ENCODE measurements at places on chromosomes 11 and 22. TPM values are rescaled to one million over a fixed set of nuclear protein-coding genes. Genes with fewer than 3 reads are reported as not detected.

- DNase-seq = no peak
Measured at GRCh38 chr22:17064498-17065100, 20.2 kb upstream of the IL17RA start.

DNA sequence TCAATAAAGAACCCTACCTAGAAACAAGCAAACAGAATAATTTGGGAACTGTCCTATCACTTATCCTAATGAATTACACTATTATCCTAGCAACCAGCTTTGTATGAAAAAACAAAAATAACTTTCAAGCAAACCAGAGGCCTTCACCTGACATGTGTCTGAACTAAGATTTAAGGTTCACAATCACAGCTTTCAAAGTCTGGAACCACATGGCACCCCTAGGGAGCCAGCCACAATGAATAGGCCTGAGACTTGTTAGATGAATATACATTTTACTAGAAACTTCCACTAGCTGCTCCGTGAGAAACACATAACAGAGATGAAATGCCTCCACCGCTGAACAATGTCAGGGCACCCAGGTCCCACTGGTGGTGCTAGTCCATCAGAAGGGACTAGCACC lies 65.8 kb upstream of the CYP2D6 start:
- no peak for DNase-seq

DNA sequence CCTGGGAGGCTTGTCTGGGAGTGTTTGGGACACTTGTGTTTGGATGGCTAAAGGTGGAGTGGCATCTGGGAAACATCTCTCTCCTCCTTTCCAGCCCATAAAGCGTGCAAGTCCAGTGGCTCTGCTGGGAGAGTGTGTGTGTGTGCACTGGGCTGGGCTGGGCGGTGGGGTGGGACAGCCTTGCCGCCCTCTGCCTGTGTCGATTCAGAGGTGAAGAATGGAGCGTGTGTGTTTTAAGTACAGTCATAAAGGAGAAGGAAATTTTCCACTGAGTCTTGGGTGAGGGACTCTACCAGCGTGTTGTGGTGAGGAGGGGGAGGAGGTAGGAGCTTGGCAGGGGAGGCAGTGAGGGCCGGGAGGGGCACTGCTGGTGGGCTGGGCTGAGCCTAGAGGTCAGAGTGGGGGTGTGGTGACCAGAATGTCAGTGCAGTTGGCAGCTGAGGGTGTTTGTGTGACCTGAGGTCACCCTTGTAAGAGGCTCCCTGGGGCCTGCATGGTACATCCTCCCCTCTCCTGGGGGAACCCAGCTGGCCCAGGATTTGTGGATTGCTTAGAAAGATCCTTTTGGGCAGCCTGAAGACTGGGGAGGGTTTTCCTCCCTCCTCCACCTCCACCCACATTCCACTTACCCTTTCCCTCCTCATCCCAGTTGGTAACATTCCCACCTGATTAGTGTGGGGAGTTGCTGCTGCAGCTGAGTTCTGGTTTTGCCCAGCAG lies 1.7 kb downstream of the TIMP3 start:
- no peak for DNase-seq

DNA sequence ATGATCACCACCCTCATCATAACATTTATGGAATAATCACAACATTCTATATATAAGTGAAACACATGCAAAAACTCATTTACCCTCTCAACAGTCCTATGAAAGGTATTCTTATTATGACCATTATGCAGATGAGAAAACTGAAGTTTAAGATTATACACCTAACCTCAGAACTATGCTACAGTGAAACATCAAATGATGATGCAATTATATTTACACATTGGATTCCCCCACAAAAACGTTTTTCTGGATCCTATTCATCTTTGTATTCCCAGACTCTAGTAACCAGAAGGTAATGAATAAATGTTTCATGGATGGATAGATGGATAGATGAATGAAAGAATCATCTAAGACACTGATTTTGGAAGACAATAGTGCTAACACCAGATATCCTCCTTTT lies 54.8 kb downstream of the TCP11L1 start:
- no peak for DNase-seq

DNA sequence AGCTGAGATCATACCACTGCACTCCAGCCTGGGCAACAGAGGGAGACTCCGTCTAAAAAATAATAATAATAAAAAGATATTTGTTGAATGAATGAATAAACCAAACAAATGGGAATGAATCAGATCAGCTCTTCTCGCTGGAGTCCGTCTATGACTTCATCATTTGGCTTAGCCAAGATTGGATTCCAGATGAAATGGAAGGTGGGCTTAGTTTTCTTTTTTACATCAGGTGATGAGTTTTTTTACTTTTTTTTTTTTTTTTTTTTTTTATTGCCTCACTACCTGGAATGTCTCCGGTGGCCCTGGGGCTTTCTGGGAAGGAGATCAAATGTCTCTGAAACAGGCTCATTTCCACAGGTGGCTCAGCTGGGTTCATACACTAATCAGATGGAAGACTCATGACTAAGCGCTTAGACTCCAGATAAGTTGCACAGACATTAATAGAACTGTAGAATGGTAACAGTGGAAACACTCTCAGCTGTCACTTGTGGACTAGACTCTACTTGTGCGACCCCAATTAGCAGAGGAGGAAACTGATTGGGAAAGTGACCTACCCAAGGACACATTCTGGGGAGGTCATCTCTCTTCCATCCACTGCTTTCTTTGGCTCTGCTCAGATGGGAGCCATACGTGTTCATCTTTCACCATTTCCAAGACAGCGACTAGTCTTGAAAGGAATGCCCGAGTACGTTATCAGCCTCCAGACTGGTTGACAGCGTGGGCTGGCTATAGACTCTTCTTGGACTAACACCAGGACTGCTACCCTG lies 20.5 kb upstream of the RBFOX2 start:
- DNase-seq = no peak

Gene EIF3L
- polyA plus RNA-seq = 316 TPM

All from naive B cell (primary cell).